Stimulated activated CD8-positive, alpha-beta memory T cell treated with anti-CD3 and anti-CD28 coated beads, Interleukin-12 subunit alpha, Interleukin-12 subunit beta, amount 100 ng/mL, for 4 hours (primary cell): ENCODE measurements at places on chromosomes 6 and 20.

GRCh38 chr6:22526736-22527135 is 42.6 kb upstream of the HDGFL1 start:
- no peak for DNase-seq

- DNase-seq = no peak
Observed at GRCh38 chr6:162200945-162201690, 526.4 kb downstream of the PRKN start.

- no peak for DNase-seq
Observed at GRCh38 chr6:142842418-142843261, 102.3 kb downstream of the HIVEP2 start.

DNA sequence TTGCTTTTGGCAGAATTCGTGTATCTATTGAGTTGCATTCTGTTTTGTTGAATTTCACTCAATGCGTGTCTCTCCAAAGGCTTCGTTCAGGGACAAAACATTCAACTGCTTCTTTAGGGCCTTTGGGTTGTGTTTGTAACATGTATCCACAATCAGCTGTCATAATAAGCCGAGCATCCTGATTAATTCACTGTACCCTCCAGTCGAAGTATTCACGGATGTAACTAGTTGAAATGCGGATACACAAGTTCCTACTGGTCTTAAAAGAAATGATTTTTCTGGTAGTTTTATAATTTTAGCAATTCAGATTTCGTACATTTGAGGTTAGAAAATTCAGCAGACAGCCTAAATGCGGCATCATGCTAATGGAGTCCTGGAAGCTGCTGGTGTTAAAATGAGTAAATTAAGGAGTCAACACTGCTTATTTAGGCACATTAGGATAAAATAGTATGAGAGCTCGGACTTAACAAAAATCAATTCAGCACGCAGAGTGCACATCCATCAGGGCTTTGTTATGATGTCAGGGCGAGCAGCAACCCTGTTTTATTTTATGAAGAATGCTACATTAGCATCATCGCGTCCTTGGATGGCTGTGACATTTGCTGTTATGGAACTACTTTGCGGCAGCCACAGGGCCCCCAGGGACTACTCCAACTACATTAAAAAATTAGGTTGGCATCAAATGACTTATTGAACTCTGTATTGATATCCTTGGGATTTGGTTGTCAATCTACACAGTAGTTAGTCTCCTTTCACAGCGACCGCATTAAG is 489.3 kb upstream of the FLRT3 start:
- DNase-seq = no peak

DNA sequence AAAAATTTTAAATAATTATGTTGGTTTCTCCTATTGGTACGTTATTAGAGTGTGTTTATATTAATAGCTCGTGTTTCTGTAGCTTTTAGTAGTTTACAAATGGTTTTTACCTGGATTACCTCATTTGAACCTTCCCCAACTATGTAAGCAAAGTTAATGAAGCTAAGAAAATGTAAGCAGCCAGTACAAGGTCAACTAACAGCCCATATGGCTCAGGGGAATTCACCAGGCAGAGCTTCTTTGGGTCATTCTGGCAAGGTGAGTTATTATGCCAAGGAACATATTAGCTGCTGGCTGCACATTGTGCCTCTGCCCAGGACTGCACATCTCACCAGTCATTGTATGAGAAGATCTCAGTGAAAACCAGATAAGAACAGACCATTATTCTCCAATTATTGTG is 27.0 kb upstream of the MARCKS start:
- no peak for DNase-seq

- no peak for DNase-seq
Observed at GRCh38 chr6:46538800-46539480, 47.7 kb upstream of the RCAN2 start.

DNA sequence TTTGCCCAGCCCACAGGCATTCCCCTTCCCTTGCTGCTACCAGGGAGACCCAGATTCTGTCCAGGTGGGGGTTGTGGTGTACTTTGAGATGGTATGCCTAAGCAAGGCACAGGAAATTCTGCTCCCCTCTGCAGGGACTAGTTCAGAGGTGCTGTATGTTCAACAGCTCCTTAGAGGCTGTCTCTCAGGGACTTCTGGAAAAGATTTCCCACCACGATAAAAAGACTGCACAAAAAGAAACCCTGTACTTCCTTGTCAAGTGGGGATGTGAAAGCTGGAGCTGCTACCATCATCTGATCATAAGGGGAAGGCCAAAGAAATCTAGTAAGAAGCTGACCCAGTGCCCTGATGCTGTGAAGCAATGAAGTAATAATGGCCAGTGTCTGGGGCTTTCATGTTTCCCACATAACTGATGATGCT is 51.5 kb upstream of the SMIM29 start:
- no peak for DNase-seq

- no peak for DNase-seq
Observed at GRCh38 chr6:41680182-41680965, 42.1 kb downstream of the MDFI start.

DNA sequence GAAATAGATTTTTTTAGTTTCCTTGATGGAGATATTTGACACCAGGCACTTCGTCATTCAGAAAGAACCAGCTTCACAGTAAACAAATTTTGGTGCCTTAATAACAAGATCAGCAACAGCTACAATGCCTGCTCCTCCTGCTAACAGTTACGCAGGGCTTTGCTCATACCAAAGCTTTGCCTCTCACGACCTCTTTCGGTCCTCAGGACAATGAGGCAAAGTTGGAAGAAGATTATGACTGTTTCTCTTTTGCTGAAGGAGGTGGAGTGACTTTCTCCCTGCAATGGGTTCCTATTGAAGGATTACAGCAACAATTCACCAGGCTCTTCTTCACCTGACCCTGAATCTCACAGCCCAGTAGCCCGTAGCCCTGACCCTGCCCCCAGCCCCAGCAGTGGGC is 440.1 kb downstream of the PREX1 start:
- DNase-seq = no peak

DNA sequence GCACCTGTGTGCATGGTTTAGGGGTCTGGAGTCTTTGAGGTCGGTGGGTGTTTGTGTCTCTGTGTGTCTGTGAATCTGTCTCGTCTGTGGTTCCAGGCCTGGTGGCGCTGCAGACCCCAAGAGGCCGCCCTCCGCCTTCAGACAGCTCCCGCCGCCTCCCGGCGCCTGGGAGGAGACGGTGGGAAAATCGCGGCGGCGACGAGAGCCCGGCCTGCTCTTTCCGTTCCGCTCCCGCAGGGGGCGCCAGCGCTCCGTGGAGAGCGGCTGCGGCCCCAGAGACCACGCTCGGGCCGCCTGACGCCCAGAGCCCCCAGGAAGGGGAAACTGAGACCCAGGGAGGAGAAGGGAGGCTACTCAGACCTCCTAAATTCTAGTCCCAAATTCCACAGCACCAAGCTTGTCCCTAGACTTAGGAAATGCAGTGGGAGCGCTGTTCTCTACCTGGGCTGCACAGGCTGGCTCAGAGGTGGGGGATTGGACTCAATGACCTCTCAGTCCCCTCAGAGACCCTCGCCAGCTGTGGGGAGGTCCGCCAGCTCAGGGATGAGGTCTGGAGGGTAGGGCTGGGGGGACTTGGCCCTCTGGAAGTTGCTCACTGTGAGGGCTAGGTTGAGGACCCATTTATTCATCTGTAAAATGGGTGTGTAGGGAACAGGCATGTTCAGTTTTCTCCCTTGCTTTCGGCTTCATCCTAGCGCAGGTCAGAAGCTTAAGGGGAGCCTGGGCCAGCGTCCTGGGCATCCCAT is 36.9 kb upstream of the BLCAP start:
- DNase-seq = peak; percentile 8

- no peak for DNase-seq
Observed at GRCh38 chr6:113819169-113819830, 37.8 kb upstream of the MARCKS start.

GRCh38 chr20:4006640-4007039 is 8.7 kb downstream of the RNF24 start:
- no peak for DNase-seq
